ENCODE measurements at places on chromosomes 2 and 18. TPM values are rescaled to one million over a fixed set of nuclear protein-coding genes. Genes with fewer than 3 reads are reported as not detected.

ATRAID gene
- 253 TPM for total RNA-seq

TCF23 gene
- 0.82 TPM for total RNA-seq

CHPF gene
- 109 TPM for total RNA-seq

OR6B2 gene
- total RNA-seq, result not detected

INHBB gene
- 0.08 TPM for total RNA-seq

PRKAG3 gene
- total RNA-seq, result 4.1 TPM

ANKRD30BL gene
- total RNA-seq, result not detected

ZAP70 gene
- not detected for total RNA-seq

CMPK2 gene
- total RNA-seq, result 0.35 TPM

Measured in smooth muscle cell of the coronary artery (primary cell).